SJCRH30 (cell line): ENCODE measurements at places on chromosomes 12 and 14. TPM values are rescaled to one million over a fixed set of nuclear protein-coding genes. Genes with fewer than 3 reads are reported as not detected.

Gene PTPRQ
- 6.6 and 7.4 TPM in 2 replicates for total RNA-seq

Gene C12orf42
- total RNA-seq, result not detected in 2 replicates

Gene TARBP2
- 35.2 and 41.2 TPM in 2 replicates for total RNA-seq

Gene ZNF891
- 2.8 and 3.7 TPM in 2 replicates for total RNA-seq

Gene EPYC
- total RNA-seq, result not detected in 2 replicates

Gene KRT3
- total RNA-seq, result not detected in 2 replicates

Gene SDR9C7
- not detected in 2 replicates for total RNA-seq

Gene CCDC177
- total RNA-seq, result 0.06 and 0.25 TPM in 2 replicates

DNA sequence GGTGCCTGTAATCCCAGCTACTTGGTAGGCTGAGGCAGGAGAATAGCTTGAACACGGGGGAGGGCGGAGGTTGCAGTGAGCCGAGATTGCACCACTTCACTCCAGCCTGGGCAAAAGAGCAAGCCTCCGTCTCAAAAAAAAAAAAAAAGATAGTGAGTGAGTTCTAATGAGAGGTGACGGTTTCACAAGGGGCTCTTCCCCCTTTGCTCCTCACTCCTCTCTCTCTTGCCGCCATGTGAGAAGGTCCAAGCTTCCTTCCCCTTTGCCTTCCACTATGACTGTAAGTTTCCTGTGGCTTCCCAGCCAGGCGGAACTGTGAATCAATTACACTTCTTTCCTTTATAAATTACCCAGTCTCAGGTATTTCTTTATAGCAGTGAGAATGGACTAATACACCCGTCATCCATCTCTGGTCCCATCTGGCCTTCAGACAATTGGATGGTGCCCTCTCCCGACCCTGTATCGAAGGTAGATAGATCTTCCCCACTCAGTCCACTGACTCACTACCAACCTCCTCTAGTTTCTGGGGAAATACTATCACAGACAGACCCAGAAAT, 27.0 kb upstream of the RCOR1 start:
- DNase-seq, result no peak

GRCh38 chr14:77589099-77589498, 27.3 kb downstream of the SPTLC2 start:
- DNase-seq, result no peak

DNA sequence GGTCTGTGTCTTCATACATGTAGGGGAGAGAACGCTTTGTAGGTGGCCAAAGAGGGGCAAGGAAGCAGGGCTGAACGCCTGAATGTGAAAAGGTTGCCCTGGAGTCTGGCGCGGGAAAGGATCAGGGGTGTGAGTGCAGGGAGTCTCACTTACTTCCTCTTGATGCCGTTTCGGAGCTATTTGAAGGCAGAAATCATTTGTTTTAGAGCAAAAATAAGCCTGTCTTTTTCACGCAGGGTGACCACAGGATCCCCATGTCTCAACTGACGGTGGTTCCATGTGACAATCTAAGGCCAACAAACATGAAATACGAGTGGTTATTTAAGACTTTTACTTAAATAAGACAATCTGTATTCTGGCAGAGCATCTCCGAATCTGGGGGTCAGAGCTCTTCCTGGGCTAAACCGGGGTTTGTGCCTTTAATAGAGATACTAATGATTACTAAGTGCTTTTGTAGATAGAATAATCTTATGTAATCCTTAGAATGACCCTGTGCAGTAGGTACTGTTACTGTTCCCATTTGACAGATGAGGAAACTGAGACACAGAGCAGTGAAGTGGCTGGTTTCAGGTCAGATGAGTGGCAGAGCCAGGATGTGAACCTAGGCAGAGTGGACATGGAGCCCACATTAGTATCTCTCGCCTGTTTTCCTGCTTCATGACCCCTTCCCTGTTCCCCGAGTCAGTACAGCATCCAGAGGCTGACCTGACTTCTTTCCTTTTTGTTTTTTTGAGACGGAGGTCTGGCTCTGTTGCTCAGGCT, 1.9 kb downstream of the BRI3BP start:
- DNase-seq, result no peak

GRCh38 chr12:31491841-31492598, 98.9 kb downstream of the DENND5B start:
- peak; percentile 55 for DNase-seq

DNA sequence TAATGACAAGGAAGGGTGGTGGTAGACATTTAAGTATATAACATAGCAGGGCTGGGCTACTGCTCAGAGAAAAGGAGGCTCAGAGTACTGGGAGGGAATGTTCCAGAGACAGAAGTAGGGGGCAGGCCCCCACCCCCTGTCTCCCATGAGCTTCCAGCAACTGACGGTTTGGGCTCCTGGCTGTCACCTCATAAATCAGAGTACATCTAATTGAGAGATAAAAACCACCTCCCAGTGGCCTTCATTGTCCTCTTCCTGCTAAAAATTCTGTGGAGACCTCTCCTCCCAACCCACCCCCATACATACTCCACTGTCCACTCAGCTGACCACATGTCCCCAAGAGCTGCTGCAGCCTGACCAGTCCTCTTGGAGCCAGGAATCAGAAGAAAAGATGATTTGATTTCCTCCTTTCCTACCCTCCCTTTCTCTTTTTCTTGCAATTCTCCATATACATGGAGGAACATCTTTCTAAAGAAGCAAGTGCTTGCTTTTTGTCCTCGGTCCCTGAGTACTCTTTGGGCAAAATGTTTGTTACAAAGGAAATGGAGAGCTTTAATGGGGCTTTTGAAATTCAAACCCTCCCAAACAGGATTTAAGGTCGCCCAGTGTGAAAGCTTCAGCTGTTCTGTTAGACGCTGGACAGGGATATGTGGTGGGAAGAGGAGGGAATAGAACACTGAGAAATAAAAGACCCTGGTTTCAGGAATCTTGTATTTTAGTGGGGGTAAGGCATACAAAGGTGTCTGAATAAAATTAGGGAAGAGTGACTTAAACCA, 16.4 kb upstream of the KCNA5 start:
- DNase-seq, result no peak

DNA sequence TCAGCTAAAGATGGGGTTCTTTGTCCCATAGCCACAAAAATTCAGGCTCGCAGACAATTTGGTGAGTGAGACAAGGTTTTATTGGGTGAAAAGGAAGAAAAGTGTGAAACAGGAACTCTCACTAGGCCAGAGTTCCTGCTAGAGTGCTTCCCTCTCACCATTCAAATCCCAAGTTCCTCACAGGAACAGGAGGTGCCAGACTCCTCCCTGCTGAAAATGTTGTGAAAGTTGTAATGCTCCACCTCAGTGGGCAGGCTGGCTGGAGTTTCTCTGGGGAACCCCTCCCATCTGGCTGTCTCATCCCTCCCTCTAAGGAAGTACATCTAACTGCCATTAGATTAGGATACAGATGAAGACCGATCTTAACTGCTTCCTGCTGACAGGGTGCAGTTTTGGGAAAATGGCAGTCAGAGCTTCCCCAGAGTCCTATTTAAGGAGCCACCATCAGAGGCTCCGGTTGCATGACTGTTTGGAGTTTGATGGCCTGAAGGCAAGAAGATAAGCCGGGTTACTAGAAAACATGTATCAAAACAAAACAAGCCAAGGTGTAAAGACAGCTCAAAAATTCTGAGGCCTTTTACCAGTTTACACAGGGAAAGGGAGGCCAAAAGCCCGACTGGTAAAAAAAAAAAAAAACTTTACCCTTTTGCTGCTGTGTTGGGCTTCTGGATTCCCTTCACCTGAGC, 127.6 kb downstream of the FSCB start:
- no peak for DNase-seq

DNA sequence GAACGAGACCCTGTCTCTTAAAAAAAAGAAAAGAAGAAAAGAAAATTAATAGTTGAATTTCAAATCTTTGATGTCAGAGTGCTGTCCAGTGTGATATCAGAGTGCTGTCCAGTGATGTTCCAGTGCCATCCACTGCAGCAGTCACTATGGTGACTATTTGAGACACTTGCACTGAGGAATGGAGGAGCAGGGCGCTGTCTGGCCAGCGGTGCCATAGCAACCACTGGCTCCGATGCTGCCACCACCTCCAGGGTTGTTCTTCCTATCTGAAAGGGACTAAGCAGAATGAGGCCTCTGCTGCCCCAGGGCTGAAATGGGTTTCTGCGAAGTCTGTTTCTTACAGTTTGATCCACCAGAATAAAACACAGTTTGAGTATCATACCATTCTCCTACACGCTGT, 272.9 kb downstream of the NUAK1 start:
- no peak for DNase-seq

DNA sequence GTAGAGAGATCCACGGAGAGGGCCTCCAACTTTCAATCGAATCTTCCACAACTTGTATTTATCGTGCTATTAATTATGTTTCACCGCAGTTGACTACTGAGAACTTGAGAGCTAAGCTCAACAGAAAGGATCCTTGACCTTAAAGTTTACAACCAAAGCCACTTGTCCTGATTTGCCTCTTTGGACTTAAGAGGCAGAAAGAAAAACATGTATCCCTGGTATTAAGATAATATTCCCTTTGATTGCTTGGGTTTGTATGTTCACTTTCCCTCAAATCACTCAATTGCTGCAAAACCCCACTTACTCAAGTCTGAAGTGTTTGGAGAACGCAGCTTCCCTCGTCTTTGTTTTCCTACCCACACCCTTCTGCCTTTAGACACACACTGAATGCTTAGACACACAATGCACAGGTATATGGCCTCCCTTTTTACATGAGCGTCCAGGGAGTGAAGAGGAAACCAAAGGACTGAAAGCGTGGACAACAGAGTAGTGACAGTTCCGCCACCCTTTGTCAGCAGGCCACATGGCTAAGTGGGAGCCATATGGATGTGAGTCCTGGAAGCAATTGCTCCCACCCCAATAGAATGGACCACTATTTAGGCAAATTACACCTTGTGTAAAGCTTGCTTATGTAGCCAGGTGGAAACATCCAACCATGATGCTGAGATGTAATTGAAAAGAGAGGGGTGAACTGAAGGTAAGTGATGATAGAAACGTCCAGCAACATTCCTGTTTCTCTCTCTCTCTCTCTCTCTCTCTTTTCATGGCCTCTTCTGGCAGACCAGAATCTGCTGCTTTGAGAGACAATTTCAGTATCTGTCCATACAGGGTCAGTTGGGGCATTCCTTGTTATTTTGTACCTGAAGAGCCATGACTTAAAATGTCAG, 1.4 kb upstream of the PKP2 start:
- no peak for DNase-seq

DNA sequence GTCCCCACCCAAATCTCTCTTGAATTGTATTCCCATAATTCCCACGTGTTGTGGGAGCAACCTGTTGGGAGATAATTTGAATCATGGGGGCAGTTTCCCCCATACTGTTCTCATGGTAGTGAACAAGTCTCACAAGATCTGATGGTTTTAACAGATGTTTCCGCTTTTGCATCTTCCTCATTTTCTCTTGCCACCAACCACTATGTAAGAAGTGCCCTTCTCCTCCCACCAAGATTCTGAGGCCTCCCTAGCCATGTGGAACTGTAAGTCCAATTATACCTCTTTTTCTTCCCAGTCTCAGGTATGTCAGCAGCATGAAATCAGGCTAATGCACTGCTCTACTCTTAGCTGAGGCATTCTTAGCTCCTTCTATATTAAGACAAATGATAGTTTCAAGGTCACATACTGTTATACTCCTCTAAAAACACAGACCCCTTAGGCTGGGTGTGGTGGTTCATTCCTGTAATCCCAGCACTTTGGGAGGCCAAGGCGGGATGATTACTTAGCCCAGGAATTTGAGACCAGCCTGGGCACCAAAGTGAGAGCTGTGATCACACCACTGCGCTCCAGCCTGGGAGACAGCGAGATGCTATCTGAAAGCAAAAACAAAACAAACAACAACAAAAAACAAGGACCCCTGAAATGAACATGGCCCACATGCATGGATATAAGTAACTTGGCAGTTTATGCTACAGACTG, 3.6 kb downstream of the SCAF11 start:
- DNase-seq, result no peak

GRCh38 chr12:8034802-8035201, 2.3 kb downstream of the FOXJ2 start:
- no peak for DNase-seq

- no peak for DNase-seq
Measured at GRCh38 chr14:23021889-23022442, 12.0 kb upstream of the C14orf93 start.

GRCh38 chr14:103520657-103521437, 1.8 kb downstream of the CKB start:
- DNase-seq, result no peak

DNA sequence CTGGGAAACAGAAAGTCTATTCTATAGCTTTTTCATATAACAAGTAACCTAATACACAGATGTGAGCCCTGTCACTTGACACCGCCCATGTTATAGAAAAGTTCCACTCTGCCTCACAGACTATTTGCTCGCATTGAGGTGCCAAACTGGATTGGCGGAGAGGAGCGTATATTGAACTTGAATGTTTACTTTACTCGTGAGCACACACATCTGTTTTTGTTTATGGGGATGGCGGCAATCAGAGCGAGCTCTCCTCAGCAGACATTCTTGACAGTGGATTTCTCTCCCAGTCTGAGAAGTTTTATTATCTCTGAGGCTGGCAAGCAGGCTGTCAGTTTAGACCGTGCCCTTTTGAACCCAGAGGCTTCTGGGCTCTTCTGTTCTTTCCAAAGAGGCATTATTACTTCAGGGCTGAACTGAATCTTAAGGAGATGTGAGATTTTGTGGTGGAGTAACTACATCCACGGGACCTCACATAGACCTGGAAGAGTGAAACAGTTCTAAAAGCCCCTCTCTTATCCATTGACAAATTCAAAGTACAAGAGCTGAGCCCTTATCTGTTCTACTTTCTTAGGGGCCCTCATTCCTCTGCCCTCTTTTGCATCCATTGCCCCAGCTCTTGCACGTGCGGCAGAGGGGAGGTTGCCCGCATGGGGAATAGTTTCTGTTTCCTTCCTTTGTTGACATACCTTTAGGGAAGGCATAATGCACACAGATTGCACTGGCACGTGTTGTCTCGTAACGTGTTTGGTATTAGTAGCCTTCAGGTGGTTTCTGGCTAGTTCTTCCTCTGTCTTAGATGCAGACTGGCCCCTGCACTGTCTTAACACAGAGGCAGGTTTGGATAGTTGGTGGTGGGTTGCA, 68.2 kb downstream of the DRAM1 start:
- peak; percentile 5 for DNase-seq

DNA sequence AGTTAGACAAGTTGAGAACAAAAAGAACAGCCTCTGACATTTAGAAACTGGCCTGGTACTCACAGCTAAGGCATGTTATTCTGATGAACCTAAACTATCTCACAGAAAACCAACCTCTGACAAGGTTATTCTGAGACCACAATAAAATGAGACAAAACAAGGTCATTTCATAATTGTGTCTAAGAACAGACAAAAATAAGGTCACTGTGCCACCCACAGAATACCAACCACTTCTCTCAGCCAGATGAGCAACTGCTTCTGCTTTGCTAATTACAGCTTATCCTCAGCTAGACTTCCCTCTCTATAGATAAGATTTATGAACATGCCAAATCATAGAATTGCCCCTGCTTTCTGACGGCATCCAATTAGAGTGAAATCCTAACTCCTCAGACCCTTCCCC, 52.2 kb upstream of the CRACR2A start:
- no peak for DNase-seq

- DNase-seq, result peak; percentile 26
Measured at GRCh38 chr12:16605642-16606116, 283 bp downstream of the LMO3 start.

DNA sequence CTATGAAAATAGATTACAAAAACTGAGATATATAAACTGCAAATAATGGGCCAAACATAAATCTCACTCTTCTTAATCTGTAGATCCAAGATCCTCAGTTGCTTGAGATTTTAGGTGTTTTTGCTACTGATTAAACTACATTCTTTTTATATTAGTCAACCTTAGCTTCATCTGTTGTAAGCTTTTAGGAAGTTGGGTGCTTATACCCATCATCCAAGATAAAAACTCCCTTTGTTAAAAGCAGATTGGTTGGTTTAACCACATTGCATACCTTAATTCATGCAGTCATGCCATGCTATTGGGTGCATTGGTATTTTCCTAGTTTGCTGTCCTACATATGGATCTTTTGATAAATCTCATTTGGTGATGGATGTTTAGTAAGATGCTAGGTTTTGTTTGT, 46.2 kb upstream of the DIP2B start:
- no peak for DNase-seq
